ENCODE measurements at places on chromosomes 5 and 9. TPM values are rescaled to one million over a fixed set of nuclear protein-coding genes. Genes with fewer than 3 reads are reported as not detected.

DNA sequence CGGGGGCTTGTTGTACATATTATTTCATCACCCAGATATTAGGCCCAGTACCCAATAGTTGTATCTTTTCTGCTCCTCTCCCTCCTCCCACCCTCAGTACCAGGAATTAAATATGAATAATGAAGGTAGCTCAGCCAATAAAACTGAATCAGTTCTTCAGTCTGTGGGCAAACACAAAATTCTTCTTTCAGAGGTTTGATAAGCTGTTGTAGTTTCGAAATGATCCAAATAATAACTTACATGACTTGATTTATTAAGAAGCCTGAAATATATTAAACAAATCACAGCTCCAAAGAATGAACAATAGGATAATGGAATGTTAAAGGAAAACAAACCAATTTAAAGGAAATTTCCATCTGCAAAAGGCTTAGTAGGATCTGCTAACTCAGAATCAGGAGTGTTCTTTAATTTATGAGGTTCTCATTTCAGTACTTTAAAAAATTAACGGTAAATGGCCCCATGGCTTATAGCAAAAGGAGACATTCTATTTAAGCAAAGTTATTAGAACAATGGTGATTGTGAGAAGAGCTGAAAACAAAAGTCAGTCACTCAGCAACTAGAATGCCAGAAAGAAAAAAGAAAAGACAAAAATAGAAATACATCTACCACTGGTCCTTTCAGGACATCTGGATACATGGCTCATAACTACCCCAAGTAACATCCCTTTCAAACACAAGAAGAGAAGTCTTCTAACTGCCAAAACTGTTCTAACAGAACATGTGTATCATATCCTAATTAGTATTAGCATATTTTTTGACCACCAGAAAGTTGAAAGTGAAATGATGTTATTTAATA, 62.4 kb downstream of the NR3C1 start:
- peaks cover 3% of the 10 kb centered on the region for H3K4me1 ChIP-seq
- H3K27ac ChIP-seq = no peak overlapping the region
- no peak overlapping the region for H3K4me3 ChIP-seq
- H3K27me3 ChIP-seq = no peaks in the 10 kb centered on the region
- no peak for DNase-seq

- peaks cover 7% of the 10 kb centered on the region for H3K27me3 ChIP-seq
- no peak overlapping the region for H3K4me3 ChIP-seq
- H3K36me3 ChIP-seq = no peaks in the 10 kb centered on the region
Measured at GRCh38 chr5:181166812-181167733, 19.7 kb downstream of the OR2V2 start.

- H3K36me3 ChIP-seq = no peaks in the 10 kb centered on the region
- peaks cover 15% of the 10 kb centered on the region for H3K4me1 ChIP-seq
- no peak for DNase-seq
- no peak overlapping the region for H3K4me3 ChIP-seq
Measured at GRCh38 chr5:38367410-38367809, 109.1 kb downstream of the EGFLAM start.

The SOX30 gene
- 0.11 TPM for total RNA-seq

The ROR2 gene
- not detected for total RNA-seq

The TTLL11 gene
- total RNA-seq = 4.5 TPM

All from CD8-positive, alpha-beta memory T cell (primary cell).